WERI-Rb-1 (cell line): ENCODE measurements at places on chromosomes 7 and 10.
A peak's percentile ranks its signal among the peaks of the same experiment; 100 is the strongest.

DNA sequence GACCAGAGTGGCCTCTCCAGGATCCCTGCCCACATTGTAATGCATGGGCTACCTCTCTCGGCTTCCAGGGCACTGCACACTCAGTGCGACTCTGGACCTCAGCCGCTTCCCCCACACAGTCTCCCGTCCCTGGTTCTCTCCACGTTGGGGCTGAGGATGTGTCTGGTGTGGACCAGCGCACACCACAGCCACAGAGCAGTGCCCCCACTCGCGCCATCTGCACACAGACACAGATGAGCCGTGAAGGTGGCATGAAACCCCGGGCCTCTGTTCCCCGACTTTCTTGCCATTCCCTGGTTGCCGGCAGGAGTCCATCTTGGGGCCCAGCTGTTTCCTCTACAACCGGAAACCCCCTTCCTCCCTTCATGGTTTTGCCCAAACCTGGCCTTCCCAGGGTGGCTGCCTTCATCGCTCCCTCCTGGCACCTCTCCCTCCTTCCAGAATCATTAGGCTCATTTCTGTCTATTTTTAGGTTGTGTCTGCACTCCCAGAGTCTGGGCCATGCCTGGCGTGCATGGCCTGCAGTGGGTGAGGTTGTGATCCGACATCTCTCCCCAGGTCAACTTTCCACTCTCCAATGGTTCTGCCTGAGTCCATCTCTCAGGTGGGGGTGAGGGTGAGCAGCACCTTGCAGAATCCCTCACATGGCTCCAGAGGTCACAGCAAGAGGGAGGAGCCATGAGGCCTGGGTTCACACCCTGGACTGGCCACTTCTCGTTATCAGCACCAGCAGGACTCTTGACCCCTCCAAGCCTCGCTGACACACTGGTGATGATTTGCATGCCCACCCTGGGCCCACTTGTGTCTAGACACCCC lies 10.1 kb downstream of the RASGEF1A start:
- no peak for DNase-seq

- DNase-seq, result no peak
Observed at GRCh38 chr10:132382231-132382922, 14.6 kb upstream of the PWWP2B start.

DNA sequence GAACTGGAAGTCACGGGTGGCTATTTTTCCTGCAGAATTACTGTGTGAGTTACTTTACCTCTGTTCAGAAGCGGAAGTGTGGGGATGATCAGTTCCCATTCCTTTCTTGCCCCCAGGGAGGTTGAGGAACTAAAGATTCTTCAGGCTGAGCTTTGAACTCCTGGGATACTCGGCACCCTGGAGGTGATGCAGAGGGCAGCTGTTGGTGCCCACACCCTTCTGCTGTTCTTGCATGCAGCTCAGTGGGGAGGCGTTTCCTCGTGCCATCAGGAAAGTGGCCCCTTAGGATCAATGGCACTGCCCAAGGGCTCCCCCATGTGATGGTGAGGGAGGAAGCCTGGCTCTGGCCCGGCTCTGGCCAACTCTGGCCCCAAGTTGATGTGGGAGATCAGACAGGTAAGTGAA lies 44.7 kb upstream of the MXI1 start:
- peak; percentile 37 for DNase-seq

DNA sequence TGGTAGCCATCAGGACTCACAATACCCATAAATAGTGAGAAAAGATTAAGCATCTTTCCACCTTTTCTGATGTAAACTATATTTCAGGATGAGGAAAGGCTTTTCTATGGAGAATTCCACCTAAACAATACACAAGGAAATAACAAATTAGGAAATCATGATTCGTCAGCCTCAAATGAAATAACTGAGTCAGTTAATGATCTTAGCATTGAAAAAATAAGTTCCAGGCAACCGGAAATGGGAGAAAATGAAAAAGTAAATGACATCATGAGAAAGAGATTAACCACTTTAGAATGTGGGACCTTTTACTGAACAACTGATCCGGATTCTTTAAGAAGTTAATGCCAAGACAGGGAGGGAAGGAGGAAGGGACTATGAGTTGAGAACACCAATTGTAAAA lies 742.3 kb downstream of the TNS3 start:
- DNase-seq, result no peak

DNA sequence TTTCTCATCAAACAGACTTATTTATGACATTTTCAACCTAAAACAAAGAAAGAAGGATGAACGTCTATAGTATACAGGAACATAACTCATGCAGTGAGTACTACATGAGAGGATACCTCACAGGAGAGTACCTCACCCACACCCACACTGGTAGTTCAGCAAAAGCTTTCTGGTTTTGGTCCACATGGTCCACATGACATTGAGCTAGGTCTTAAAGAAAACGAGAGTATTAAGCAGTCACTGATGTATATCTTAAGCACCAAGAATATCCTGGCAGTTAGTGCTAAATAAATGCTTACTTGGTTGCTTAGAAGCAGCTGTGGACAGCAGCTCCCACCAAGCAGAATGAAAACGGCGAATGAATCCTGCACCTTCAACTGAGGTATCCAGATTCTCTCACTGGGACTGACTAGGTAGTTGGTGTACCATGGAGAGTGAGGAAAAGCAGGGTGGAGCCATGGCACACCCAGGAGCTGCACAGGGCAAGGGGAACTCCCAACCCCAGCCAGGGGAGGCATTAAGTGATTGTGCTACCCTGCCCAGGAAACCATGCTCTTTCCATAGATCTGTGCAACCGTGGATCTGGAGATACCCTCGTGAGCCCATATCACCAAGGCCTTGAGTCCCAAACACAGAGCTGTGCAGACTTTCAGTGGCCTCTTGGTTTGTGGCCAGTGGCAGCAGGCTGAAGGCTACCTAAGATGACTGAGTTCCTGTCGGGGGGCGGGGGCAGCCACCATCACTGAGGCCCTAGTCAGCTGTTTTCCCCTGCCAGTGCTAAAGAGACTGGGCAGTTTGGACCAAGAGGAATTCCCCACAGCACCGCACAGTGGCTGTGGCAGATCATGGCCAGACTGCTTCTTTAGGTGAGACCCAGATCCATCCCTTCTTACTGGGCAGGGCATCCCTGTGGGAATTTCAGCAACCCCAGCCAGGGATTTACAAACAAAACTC lies 143.4 kb downstream of the SGMS1 start:
- DNase-seq, result no peak

GRCh38 chr10:52951824-52952223 lies 179.2 kb upstream of the MBL2 start:
- peak; percentile 22 for DNase-seq
